GM18507 (cell line): ENCODE measurements at places on chromosomes 11 and 22.

GRCh38 chr11:44950031-44950624 is 555 bp downstream of the TP53I11 start:
- no peak for DNase-seq

DNA sequence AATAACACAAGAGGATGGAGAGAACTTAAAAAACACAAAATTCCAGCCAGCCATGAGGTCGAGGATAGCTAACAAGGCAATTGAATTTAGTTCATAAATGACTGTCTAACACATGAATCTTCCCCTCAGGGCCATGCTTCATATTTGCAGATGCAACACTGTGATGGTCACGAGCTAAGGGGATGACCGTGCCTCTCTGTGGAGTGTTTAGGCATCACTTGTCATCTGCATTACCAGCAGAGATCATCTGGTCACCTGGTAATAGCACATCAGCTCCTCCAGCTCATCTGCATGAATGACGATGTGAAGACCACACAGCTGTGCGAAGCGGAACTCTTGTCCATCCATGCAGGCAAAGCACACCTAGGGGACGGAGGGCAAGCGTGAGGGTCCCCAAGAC is 20.9 kb upstream of the SLC25A1 start:
- DNase-seq: no peak

DNA sequence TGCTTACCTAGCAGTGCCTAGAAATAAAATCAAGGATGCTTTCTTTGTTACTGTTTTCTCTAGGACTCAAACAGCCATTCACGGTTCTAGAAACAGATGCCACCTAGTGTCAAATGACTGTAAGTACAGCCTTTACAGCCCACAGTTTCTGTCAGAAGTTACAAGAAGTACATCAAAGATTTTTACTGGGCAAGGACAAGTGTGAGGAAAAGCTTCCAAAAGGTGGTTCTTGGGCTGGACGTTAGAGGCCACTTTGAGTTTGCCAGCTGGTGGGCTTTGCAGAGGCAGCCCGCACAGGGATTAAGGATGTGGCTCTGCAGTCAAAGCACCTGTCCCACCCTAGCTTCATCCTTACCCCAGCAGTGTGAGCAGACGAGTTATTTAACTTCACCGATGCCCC is 6.9 kb downstream of the KMT5B start:
- no peak for DNase-seq

DNA sequence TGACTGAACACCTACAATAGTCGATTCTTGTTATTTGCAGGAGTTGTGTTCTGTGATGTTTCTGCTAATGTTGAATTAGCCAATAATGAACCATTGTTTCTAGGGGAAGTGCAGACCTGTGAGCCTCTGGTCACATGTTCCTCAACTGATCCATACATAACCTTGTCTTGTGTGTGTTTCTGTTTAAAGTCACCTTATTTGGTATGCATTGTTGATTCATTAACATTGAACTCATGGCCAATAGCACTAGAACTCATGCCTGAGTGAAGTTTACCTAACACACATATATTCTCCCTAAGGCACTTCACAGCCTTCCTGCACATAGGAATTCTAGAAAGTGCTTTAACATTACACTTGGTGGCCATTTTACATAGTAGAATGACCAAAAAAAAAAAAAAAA is 271.8 kb upstream of the PLET1 start:
- DNase-seq: no peak

DNA sequence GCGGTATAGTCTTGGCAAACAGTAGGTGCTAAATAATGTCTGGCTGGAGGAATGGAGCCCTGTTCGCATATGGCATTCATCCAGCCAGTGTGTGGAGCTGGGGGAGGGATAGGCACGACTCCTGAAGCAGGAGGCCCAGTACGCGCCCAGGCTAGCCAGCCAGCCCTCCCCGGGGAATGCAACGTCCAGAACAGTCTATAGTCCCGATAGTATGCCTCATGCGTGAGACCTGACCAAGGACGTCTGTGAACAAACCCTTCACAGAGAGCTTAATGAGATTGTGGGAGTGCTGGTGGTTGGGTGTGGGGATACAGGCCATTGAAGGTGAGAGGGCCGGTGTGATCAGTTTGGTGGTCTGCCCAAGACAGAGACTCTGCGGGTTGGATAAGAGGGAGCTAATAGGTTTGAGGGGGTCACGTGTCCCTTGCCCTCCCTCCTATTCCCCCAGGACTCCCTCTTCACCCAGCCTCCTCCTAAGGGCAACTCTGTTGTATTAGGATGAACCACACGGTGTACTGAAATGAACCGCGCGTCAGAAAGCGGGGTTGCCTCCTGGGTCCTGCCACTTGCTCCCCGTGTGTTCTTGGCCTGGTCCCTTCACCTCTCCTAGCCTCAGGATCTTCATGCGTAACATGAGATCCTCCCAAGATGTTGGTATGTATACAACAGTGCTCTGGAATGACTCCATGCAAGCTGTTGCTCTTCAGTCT is 987 bp upstream of the GRIK4 start:
- no peak for DNase-seq

DNA sequence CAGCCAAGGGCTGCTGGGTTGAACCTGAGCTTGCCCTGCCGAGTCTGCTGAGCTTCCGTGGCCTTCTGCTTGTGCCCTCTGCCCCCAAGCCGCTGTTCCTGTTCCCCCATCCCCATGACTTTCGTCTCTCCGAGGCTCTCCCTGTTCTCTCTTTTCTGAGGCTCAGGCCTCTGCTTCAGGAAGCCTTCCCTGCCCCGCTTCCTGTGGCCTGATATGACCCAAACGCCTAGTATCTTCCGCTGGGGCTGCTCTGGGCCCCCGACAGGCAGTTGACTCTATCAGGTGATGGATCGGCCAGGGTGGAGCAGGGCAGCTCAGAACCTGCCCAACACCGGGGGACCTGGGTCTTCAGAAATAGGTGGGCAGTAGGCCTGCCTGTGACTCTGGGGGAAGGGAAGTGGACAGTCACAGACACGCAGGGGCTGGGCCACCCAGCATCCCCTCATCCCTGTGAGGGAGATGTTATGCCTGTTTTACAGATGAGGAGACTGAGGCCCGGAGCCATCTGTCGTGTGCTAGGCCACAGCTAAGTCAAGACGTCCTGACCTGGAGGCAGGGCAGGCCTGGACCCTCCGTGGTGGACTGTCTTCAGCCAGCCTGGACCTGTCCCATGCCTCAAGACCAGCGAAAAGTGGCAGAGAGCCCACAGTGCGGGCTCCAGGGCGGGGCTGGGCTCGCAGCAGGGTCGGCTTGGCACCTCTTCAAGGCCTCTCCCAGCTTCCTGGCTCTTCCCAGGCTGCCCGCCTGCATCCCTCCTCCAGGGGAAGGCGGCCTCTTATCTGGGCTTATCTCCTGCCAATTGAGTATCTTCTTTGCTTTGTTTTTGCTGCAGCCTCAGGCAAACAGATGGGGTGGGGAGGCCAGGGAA is 16.2 kb downstream of the BAD start:
- DNase-seq: no peak

DNA sequence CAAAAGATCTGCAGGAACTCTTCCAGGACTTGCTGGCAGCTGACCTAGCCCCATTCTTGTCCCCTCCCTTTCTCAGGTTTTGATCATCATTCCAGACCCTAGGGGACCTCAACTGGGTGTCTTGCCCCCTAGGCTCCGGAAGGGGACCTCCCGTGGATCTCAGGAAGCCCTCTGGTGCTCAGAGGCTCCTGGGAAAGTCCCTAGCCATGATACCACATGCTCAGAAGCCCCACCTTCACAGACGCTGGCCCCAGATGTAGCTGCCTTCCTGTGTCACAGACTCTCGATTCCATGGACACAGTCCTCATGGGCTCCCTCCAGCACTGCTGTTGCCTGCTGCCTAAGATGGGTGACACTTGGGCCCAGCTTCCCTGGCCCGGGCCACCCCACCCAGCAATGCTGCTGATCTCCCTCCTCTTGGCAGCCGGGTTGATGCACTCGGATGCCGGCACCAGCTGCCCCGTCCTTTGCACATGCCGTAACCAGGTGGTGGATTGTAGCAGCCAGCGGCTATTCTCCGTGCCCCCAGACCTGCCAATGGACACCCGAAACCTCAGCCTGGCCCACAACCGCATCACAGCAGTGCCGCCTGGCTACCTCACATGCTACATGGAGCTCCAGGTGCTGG is at the start of gene LRRC55:
Gene LRRC55, plus strand, starts transcription at position 276 of the 628 bp plus-strand sequence. Its CDS starts 70 bp downstream, at position 346.
- no peak for DNase-seq

- DNase-seq: no peak
These were observed 64.1 kb downstream of the KCNJ1 start for GRCh38 chr11:128803011-128803410.

DNA sequence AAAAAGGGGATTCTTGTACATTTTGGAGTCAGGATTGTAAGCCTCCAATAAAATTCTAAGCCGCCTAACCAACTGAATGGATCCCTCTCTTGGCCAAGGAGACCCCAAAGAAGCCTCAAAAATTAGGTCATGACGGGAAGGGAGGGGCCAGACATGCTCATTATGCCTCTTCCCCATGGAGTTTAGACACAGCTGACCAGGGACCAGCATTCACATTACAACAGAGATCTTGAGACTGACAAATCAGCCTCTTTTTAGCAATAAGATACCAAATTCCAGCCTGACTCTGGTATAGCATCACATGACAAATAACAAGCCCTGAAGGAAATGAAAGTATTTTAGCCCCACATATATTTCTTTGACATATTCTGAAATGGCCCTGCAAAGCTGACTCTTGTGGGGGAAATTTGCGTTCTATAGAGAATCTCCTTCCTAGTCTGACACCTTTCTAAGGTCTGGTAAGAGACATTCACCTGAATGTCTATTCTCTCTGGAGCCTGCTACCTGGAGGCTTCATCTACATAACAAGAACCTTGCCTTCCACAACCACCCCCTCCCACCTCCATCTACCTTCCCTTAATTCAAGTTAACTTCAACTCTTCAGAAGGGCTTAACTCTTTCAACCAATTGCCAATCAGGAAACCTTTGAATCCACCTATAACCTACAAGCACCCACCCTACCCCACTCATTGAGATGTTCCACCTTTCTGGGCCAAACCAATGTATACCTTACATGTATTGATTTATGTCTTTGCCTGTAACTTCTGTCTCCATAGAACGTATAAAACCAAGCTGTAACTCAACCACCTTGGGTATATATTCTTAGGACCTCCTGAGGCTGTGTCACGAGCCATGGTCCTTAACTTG is 10.3 kb downstream of the GAL start:
- no peak for DNase-seq

DNA sequence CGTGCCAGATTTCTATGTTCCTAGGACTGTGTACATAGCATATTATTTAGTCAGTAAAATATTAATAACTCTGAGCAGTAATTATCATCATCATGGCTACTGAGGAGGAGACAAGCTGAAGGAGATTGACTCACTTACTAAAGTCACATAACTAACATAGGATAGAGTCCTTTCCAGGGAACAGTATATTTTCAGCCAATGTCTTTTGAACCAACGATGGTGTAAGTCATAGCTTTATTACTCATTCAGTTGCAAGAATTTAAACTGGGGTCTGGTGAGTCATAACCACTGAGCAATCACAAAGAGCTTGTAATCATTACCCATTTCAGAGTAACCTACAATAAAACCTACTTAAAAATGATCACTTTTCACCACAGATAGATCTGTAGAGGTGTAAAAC is 1564.8 kb upstream of the TENM4 start:
- DNase-seq: no peak

GRCh38 chr11:95138448-95138847 is 48.8 kb downstream of the ENDOD1 start:
- DNase-seq: no peak

- no peak for DNase-seq
These were observed 42.2 kb upstream of the PRDM11 start for GRCh38 chr11:45104006-45104789.

DNA sequence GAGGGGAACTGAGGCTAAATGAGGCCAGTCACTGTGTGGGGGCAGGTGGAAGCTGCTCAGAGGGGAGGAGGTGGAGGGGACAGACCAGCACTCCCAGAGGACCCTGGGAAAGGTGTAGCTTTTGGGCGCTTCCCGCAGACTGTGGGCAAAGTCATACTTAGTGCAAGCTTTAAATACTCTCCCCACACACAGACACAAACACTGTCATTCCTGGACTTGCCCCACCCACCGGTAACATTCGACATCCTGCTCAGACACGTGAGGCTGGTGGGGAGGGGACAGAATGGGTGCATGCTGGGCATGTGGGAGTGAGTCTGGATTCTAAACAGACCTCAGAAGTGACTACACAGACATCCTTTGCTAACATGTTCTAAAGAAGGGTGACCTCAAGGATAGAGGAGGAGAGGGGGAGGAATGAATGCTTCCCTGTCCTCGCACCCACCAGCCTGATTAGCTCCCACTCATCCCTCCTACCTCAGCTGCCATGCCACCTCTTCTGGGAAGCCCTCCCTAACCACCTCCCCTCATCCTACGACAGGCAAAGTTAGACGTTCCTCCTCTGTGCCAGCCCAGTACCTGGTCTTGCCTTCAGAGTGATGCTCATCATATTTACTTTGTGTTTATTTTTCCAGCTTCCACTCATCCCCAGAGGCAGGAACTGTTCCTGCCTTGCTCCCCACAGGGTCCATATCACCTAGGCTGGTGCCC is 22.2 kb downstream of the TSKU start:
- no peak for DNase-seq

GRCh38 chr22:40325315-40325714 is 21.0 kb upstream of the ADSL start:
- DNase-seq: no peak

- DNase-seq: no peak
These were observed 29.2 kb upstream of the CBX6 start for GRCh38 chr22:38901111-38901641.

DNA sequence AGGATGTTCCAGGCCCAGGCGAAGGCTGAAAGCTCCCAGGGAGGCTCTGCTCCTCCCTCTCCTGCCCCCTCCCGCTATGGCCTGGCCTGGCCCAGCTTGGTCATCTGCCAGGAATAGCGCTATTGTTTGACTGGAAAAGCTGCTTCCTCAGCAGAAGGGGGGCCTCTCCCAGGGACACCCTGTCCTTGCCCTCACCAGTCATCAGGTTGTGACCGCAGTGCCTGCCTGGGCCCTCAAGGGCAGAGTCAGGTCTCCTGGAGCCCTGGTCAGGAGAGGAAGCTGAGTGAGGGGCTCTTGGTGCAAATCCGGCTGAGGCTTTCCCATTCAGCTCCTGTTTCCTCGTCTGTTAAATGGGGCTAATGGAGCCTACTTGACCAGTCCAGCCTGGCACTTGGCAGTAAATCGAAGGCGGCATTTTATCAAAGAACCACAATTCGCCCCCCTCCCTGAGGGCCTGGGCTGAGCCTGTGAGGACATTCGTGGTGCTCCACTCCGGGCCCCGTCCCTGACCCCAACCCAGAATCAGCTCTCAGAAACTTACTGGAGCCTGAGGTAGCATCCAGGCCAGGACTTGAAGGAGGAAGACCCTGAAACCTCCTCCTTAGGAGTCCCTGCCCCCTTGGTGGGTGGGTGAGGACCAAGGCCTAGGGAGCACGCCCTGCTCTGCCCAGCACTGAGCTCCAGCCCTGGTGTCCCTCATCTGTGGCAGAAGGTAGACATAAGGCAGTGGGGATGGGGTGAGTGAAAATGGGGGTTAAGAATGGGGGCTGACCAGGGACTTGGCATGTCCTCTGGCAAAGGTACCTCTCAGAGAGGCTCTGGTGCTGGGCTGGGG is 2.0 kb upstream of the CASTOR1 start:
- no peak for DNase-seq

- no peak for DNase-seq
These were observed 2.0 kb downstream of the KCNJ11 start for GRCh38 chr11:17386331-17387084.
